Activated naive CD4-positive, alpha-beta T cell (primary cell): ENCODE measurements at places on chromosomes 3 and 15.

- DNase-seq, result no peak
Measured at GRCh38 chr3:4990069-4990468, 10.8 kb downstream of the BHLHE40 start.

- DNase-seq, result no peak
Measured at GRCh38 chr15:92636908-92637481, 18.6 kb downstream of the FAM174B start.

- DNase-seq, result no peak
Measured at GRCh38 chr15:40845511-40846284, 1.9 kb downstream of the SPINT1 start.

DNA sequence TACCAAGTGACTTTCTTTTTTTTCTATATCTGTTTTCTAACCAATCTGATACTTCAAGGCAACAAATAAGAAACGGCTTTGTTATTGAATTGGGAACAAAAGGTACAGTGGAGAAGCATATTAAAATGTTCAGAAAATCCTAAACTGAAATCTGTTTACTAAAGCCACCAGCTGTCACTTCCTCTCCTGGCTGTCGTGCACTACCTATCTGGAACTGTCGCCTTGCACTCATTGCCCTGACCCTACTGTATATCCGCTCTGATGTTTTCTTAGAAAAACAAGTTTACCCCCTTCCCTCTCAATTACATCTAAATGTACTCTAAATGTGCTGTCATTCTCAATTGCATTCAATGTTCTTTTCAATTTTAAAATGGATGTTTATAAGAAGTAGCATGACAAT is 439.8 kb upstream of the ARRDC4 start:
- no peak for DNase-seq

GRCh38 chr3:184676927-184677326 is 34.9 kb downstream of the MAGEF1 start:
- no peak for DNase-seq

- DNase-seq, result no peak
Measured at GRCh38 chr3:144900366-144900765, 928.7 kb downstream of the DIPK2A start.

DNA sequence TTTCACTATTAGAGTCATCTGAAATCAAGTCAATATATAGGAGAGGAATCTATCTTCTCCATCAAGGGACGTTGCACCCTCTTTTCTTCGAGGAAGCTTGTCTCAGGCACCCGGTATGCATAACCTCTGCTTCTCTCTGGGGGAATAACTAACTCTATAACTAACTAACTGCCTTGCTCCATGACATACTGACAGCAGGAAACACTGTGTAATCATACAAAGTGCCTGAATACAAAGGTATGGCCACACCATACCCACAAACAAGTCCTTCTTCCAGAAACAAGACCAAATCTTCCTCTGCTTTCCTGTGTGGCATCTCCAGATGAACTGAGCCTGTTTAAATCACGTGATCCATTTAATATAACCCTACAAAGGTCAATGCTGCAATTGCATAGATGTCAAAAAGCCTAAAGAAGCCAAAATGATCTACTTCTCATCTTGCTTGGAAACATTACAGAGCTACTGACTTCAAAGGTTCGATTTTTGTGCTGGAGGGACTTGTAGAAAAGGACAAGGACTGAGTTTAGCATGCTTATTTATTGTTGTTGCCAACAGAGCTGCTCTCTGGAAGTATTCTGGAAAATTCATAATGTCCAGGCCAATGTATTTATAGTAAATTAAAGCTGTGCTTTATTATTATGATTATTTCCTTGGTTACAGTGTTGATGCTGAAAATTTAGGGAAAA is 380.5 kb downstream of the FOXP1 start:
- no peak for DNase-seq

DNA sequence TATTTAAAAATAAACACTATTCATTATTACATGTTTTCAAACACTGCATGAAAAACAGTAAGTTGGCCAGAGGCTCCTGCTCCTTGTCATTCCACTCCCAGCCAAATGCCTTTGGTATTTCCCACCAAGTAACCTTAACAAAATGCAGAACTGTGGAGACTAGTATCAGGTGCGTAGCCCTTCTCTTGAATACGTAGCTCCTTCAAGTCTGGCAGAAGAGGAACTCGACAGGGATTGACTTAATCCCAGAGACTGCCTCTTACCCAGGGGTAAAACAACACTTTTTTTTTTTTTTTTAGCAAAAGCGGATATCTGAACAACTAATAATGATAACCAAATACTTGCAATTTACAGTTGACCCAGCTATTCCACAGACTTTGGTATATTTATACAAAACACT is 738 bp downstream of the COMMD2 start:
- no peak for DNase-seq

GRCh38 chr15:33234020-33234461 is 39.5 kb upstream of the FMN1 start:
- DNase-seq, result no peak
